ENCODE measurements at places on chromosomes 13 and 19.
A peak's percentile ranks its signal among the peaks of the same experiment; 100 is the strongest.

GRCh38 chr19:41999071-41999877 lies 5.2 kb upstream of the ATP1A3 start:
- DNase-seq: no peak

DNA sequence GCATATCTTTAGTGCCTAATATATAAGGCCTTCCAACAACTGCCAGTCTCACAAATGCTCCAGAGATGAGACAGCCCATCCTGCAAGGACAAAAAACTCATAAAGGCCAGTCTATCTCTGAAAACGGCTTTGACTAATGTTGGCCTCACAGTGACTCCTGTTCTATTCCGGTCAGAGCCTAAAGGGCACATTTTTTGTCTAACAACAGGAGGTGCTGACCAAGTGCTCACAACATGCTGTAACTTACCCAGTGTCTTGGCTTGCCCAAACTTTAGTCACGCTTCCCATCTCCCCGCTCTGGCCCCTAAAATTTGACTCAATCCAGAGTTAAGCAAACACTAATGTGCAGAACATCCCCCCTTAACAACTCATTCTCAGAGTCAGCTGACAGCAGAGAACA lies 1411.2 kb upstream of the MIR17HG start:
- DNase-seq: no peak

DNA sequence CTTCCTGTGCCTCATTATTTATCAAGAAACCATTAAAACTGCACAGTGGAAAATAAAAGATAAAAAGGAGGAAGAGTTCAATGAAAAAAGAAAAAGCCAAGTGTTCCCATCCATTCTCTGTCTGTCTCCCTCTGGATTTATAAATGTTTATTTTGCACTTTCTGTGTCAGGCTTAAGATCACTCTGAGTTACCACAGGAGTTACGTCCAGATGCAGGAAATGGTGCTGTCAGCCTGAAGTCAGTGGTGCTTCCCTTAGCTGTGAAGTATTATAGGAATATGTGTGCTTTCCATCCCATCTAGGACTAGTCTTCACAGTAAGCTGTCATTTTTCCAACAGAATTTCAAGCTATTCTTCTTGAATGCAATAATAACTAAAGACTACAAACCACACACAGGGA lies 420.2 kb downstream of the KCTD12 start:
- DNase-seq: no peak

- no peak for DNase-seq
Measured at GRCh38 chr13:72186730-72187422, 319.9 kb upstream of the DACH1 start.

GRCh38 chr13:107843281-107843680 lies 372.1 kb downstream of the LIG4 start:
- DNase-seq: no peak

DNA sequence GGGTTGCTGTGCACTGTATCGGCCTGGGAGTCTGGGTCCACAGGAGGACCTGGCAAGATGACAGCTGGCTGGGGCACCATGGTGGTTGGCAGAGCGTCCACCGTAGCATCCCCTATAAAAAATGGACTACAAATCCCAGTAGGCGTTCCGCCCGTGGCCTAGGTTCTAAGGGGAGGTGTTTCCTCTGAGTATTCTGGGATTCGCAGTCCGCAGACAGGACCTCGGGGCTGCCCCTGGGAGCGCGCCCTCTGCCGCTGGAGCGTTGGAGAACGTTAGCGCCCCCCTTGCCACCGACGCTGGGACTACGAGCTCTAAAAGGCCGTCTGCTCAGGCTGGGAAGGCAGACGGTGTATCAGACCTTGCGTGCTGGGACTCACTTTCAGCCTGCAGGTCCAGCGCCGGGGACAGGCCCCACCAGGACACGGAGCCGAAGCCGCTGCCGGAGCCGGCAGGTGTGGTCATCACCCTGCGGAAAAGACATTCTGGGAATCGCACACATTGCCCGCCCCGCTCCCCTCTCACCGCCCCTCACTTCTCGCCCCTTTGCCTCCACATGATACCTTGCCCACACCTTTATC lies 372 bp downstream of the DNAAF3 start:
- DNase-seq: peak; percentile 83

DNA sequence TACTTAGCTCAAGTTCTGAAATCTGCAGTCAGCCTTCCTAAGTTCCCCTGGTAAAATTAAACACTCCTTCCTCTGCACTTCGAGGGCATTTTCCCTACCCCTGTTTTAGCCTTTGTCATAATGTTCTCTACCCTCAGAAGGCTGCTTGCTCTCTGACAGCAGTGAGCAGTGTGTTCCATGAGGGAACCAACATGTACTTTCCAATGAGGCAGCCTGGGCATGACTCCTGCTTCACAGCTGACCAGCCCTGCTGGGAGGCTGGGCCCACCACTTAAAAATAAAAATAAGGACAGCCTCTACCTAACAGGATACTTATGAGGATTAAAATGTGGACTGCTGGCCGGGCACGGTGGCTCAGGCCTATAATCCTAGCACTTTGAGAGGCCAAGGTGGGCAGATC lies 26.4 kb downstream of the RUBCNL start:
- no peak for DNase-seq

GRCh38 chr19:38211151-38211591 lies 12.9 kb downstream of the DPF1 start:
- no peak for DNase-seq

DNA sequence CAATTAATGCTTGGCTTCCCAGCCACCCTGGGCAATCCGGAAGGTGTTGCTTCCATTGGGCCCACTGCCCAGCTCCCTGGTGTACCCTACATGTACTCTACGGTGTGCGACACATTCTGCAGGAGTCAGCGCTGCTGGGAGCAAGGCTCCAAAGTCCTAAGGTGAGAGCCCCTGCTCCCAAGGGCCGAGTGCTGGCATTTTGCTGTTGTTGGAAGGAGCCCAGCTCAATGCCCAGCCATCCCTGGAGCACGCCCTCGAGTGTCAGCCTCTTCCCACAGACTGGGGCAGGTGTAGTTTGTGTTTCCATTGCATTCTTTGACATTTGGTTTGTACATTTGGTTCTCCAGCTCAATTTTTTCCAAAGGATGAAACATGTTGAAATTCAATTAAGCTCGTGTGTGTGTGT lies 64.6 kb downstream of the GGACT start:
- no peak for DNase-seq

DNA sequence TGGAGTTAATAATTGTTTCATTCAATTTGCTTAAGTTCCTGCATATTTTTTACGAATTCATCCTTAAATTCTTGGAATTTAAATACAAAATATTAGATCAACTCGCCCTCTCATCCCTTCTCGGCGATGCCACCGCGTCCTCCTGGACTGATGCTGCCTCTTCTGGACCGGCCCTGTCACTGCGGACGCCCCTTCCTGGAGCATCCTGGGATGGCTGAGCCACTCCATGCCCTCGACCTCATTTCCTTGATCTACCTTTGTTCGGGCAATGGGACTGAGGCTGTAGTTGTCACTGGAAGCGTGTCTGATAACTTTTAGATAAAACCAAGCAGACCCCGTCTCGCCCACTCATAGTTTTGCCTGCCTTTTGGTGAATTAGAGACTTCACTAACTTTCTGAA lies 283.7 kb downstream of the TEX29 start:
- DNase-seq: no peak

DNA sequence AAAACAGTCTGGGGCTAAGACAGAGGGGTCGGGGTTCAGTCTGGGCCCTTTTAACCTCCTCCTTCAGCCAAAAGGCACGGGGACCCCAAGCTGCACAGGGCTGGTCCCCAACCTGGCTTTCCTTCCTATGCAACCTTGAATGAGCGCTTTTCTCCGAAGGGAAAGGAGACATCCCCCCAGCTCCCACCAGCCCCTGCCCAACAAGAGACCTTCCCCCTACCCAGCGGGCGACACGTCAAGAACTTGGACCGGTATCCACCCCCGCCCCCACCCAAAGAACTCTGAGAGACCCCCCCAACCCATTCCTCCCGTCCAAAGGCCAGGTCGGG lies 35.0 kb upstream of the NANOS3 start:
- no peak for DNase-seq

DNA sequence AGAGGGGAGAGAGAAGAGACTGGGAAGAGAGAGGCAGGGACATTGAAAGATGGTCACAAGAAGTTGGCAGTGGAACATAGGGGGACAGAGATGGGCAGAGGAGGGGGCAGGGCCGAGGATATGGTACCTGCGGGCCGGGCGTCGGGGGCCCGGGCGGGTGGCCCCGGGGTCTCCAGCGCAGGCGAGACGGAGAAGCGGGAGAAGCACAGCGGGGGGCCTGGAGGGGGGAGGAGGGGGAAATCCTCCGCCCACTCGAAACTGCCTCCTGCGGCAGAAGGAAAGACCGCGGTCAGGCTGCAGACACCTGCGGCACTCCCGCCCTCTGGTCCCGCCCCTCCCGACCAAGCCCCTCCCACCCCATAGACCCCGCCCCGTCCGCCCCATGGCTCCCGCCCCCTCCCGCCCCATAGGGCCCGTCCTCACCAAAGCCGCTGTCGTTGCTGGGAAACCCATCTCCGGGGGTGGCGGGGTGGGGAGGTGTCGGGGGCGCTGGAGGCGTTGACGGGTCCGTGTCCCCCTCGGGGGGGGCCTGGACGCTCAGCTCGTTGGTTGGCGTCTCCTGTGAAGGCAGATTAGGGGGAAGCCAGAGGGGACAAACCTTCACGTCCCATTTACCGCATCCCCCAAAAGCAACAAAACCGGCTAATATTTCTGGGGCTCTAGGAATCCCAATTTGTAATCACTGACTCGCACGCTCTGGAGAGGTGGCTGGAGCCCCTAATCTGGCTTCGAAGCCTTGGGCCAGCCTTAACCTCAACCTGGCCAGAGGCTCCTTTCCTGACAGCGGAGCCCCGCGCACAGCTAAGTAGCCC lies 20.4 kb downstream of the LMTK3 start:
- DNase-seq: peak; percentile 21

GRCh38 chr13:45951724-45952123 lies 100.2 kb upstream of the SIAH3 start:
- DNase-seq: no peak

- DNase-seq: no peak
Measured at GRCh38 chr19:10895920-10896319, 24.6 kb downstream of the CARM1 start.

GRCh38 chr13:75761369-75761768 lies 125.2 kb downstream of the LMO7 start:
- no peak for DNase-seq

DNA sequence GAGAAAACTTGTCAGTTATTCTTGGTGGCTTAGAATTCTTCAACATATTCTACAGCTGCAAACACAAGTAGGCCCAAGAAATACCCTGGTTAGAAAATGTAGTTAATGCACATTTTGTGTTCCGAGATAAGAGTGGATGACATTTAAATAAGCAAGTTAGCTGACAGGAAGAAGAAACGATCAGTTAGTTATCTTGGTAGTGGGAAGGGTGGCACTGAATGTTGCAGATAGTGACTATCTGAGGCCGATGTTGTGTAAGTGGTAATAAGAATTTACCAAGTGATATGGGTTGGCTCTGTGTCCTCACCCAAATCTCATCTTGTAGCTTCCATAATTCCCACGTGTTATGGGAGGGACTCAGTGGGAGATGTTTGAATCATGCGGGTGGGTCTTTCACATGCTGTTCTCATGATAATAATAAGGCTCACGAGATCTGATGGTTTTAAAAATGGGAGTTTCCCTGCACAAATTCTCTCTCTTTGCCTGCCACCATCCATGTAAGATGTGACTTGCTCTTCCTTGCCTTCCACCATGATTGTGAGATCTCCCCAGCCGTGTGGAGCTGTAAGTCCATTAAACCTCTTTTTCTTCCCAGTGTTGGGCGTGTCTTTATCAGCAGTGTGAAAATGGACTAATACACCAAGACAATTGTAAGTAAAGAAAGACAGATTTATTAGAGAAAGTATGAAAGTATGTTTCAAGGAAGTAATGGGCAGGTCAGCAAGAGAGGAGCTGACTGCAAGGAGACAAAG lies 10.9 kb upstream of the AKAP11 start:
- no peak for DNase-seq

GRCh38 chr13:67977066-67977465 lies 746.9 kb upstream of the PCDH9 start:
- DNase-seq: no peak

- DNase-seq: no peak
Measured at GRCh38 chr19:14582894-14583340, at the start of gene CLEC17A. Gene CLEC17A, plus strand, starts transcription at chr19:14583084. Its CDS starts 77 bp downstream, at chr19:14583161.

DNA sequence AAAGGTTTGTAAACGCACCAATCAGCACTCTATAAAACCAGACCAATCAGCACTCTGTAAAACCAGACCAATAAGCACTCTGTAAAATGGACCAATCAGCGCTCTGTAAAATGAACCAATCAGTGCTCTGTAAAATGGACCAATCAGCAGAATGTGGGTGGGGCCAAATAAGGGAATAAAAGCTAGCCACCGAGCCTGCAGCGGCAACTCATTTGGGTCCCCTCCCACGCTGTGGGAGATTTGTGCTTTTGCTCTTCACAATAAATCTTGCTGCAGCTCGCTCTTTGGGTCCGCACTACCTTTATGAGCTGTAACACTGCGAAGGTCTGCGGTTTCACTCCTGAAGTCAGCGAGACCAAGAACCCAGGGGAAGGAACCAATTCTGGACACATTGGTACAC lies 28.0 kb downstream of the ZNF175 start:
- DNase-seq: no peak

DNA sequence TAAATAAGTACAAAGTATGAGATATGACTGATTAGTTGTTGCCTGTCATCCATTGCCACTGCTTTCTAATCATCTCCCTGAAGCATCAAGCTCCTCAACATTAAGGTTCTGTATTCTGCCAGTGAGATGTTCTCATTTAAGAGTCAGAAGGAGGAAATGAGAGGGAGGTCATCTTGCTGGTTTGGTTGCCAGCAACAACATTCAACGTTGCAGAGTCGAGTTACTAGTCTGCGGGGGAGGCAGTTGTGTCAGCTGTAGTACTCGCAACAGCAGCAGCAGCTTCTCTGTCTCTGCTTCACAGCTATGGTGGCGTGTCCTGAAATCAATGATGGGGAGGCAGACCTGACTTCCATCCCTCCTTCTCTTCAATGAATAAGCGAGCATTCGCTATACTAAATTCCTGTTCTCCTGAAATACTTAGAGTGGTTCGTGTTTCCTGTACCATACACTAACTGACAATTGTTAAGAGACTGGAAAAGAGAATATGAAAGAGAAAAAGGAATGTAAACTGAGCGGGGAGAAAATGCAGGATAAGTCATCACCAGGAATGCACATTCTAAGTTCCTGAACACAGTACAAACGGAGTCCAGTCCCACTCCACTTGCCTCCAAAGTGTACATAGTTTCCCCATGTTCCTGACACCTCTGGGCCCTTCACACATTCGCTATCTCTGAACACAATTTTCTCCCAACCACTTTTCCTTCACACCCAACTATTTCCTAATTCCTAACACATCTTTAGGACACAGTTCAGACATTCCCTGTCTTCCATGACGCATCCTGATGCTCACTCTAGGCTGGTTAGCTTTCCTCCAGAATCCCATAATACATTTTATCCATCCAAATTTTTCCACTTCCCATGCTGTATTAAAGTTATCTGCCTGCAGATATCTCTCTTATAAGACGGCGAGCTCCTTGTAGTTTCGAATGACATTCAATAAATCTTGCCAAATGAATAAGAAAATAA lies 263.0 kb downstream of the KLF12 start:
- DNase-seq: no peak

DNA sequence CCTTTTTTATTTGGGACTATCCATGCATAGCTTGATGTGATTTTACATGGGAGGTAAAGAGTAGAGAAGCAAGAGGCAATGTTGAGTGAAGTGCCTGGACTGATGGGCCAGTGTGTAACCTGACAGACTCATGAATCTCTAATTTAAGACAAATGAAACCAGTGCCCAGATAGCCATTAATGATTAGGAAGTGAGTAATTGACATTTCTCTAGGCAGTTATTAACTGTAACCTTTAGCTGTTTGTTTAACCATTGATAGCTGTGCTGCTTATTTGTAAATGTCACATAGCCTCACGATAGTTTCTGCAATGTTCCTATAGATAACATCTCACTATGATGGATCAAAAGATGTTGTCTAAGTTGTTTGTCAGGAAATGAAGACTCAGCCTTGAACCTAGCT lies 1047.5 kb upstream of the SPRY2 start:
- no peak for DNase-seq
